Stimulated activated CD4-positive, alpha-beta T cell treated with anti-CD3 and anti-CD28 coated beads, Interleukin-12 subunit alpha, Interleukin-12 subunit beta, amount 100 ng/mL, for 48 hours (primary cell): ENCODE measurements at places on chromosomes 5 and 9.

- DNase-seq: no peak
These were observed 40.9 kb downstream of the VLDLR start for GRCh38 chr9:2662496-2662895.

DNA sequence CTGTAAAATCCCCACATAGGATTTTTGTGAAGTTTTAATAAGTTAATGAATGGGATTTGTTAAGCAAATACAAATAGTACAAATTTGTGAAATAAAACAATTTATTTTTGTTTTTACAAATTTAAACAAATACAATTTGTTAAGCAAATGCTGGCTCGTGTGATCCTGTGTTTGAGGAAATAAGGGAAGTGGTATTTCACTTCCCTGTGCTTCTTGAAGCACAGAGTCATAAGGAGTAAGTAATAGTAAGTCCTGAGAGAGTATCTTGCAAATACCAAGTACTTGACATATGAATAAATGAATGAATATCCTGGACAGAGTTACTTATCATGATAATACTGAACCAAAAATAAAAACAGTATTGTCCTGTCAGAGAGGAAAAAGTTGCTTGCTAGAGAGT, 9.1 kb downstream of the SMIM3 start:
- DNase-seq: no peak

- no peak for DNase-seq
These were observed 3.3 kb downstream of the HK3 start for GRCh38 chr5:176895831-176896230.

DNA sequence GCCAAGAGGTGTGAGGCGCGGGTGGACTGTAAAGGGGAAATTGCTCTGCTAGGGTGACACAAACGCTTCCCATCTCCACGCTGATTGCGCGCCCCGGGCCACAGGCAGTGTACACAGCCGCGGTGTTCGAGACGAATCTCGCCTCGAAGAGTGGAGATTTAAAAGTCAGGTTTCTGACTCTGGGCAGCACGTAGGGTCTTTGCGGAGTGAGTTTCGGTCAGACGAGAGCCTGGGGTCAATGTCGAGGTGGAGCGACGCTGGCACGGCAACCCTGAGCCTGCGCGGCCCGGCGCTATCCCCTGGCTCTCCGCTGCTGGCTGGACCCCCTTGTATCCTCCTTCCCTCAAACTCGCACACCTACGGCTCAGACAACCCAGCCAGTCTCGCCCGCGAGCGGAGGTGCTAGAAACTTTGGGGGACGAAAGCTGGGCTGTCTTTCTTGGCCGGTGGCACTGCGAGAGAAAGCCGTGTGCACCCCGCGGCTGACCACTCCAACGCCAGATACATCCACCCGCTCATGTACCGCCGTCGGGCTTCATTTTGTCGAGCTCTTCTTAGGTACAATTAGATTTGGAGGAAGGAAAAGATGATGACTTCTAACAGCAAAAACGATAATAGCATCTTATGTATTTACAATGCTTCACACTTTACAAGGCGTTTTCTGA, 5.4 kb upstream of the FOXB2 start:
- no peak for DNase-seq

DNA sequence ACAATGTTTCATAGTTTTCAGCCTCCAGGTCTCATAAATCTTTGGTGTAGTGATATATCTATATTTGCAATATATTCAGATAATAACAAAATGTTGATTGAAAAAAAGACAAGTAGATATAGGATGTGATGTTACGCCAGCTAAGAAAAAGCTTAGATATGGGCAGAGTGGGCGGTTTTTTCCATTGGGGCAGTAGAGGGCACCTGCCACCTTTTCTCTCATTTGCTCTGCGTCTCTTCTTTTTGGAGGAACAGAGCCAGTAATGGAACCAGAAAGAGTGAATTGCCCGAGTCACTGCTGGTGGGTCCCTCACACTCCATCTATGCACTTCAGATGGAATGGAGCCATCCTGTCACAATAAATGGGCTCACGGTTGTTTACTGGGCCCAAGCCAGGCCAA, 62.1 kb upstream of the FANCC start:
- DNase-seq: no peak

- no peak for DNase-seq
These were observed 5.3 kb downstream of the LHX3 start for GRCh38 chr9:136199391-136200288.

GRCh38 chr9:36870960-36871359, 163.1 kb downstream of the PAX5 start:
- DNase-seq: no peak

DNA sequence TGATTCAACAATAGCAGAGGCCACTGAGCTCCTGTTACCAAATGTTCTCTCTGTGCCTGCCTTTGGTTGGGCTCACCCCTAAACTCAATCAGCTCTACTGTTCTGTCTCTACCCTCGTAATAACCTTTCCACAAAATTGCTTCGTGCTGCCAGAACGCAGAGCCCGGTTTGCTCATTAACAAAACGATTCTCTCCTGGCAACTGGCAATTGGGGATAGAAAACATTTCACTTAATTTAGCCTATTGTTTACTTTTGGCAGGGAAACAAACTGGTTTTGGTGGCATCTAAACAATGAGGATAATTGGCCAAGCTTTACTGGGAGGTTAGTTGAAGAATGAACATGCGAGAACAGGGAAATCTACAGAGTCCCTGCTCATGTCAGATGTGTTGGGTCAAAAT, 56.6 kb downstream of the SLC28A3 start:
- no peak for DNase-seq

- DNase-seq: no peak
These were observed 26.3 kb downstream of the NR3C1 start for GRCh38 chr5:143376911-143377813.

DNA sequence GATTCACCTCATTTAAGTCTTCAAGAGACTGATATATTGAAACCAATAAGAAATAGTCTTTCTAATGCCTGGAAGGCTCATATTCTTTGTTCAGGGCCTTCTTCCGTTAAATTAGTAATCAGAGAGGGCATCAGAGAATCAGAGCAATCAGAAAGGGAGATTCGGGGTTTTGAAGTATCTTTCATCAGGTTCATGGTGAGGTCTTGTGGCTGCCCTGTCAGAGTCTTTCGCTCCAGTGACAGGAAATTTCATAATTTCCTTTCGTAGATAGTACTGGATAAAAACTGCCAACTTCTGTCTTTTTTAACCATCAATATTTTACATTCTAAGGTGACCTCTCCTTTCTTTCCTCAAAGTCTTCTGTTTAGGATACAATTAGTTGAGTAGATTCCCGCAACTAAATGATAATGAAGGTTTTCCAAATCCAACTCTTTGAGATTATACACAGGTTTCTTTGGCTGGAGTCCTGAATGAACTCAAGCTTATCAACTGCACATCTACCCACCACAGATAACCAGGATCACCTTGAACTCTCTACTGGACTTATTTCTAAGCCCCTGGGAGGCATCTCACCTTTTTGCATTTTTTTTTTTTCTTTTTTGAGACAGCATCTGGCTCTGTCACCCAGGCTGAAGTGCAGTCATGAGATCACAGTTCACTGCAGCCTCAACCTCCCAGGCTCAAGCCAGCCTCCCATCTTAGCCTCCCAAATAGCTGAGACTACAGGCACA, 5.5 kb downstream of the IL31RA start:
- no peak for DNase-seq

GRCh38 chr5:159549046-159549445, 218.8 kb upstream of the IL12B start:
- DNase-seq: no peak

DNA sequence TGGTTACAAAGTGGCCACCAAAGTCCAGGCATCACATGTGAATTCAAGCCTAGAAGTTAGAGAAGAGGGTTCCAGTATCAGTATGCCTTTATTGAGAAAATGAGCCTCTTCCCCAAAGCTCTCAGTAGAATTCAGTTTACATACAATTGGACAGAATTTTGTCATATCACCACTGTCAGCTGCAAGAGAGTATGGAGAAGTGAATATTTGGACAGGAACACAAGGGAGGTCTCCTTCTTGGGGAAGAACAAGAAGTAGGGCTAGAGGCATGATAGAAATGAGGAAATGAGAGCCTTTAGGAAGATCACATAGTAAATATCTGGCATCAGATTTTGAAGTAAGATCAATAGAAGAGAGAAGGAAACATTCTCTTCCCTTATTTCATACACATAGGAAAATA, 27.8 kb upstream of the VLDLR start:
- no peak for DNase-seq

- DNase-seq: no peak
These were observed 3.5 kb downstream of the ABITRAM start for GRCh38 chr9:108937561-108938305.

DNA sequence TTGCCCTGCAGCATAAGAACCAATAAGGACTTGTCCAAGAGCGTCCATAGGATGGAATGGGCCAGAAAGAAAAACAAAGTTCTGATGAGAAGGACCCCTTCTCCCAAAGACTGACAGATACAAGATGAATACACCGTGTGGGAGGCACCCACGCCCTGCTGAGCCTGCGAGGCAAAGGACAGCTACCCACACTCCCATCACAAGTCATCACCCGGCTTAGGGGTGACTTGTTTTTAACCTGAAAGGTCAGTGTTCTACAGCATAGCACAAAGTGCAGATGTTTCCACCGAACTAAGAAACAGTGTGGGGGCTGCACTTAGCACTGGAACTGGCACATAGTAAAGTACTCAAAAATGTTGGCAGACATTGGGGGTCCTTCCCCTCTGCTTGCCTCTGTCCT, 13.9 kb downstream of the TNIP1 start:
- no peak for DNase-seq

GRCh38 chr5:144206141-144206540, 35.5 kb downstream of the KCTD16 start:
- no peak for DNase-seq

- no peak for DNase-seq
These were observed 75.6 kb downstream of the USP20 start for GRCh38 chr9:129910628-129911567.

- DNase-seq: no peak
These were observed 1.8 kb downstream of the BNC2 start for GRCh38 chr9:16868701-16869100.

- no peak for DNase-seq
These were observed 63.7 kb upstream of the ANGPTL2 start for GRCh38 chr9:127185931-127186781.

DNA sequence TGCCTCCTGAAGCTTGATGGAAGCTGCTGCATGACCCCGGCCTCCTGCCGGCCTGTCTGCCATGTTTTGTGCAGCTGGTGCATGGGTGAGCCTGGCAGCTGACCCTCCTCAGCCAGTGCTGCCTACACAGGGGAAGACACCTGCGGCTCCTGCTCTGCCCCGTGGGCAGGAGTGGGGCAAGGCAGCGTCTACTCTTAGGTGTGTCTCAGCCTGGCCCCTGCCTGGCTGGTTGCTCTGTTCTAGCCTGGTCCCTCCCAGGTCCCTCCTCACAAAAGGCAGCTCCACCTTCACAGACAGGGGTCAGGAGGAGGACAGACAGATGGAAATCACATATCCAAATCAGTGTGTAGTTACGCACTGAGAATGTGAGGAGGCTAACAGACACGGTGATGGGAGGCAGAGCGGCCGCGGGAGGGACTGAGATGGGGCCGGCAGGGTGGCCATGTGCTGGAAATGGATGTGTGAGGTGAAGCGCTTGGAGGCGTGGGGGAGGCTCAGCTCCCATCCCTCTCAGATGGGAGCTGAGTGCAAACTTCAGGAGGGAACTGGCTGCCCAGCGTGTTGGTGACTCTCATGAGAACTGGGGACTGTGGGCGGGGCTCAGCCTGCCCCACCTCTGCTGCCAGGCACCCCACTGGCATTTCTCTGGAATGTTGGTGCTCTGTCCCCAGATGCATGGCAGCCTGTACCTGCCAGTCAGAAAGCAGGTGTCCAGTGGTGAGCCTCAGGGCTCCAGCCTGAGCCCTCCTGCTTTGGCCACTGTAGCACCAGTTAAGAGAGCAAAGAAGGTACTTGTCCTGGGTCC, 43.4 kb downstream of the PPARGC1B start:
- DNase-seq: no peak

GRCh38 chr5:134038138-134038537, 33.4 kb upstream of the VDAC1 start:
- DNase-seq: no peak

DNA sequence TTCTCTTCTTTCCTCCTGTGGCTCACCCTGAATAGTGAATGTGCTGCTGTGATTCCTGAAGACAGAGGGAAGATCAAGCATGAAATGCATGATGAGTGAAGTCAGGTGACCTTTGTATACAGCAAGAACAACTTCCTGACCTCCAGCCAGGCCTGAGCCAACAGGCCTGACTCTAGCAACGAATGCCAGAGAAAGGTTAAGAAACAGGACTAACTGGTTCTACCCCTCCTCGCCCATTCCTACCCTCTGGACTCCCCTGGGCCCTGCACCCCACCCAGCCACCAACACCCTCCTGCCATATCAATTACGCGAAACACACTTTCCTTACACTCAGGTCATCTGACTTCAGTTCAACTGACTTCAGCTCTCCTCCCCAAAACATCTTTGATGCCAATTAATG, 4.9 kb downstream of the SUSD1 start:
- DNase-seq: no peak

- DNase-seq: no peak
These were observed 66.0 kb downstream of the HMCN2 start for GRCh38 chr9:130331573-130331972.

GRCh38 chr9:106890608-106891007, 27.6 kb downstream of the ZNF462 start:
- DNase-seq: no peak

GRCh38 chr5:5793242-5794117, 371.0 kb downstream of the ICE1 start:
- DNase-seq: no peak

- no peak for DNase-seq
These were observed 495.1 kb downstream of the CDH18 start for GRCh38 chr5:19492861-19493260.

DNA sequence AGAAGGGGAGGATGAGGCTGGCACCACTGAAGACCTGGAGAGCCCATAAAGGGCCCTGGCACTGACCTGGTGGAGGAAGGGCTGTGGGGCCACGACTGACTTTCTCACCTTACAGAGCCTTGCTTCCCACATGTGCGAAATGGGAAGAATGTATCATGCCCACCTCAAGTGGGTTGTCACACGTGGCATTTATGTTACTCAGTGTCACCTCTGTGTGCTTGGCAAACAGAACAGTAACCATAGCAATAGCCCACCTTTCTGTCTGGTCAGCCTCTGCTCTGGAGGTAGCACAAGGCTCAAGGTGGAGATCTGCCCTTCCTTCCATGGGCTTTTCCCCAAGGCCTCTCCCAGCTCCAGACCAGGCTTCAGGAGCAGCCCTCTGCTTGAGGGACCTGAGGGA, 16.7 kb downstream of the TCF7 start:
- no peak for DNase-seq

GRCh38 chr5:143055596-143056338, 285.6 kb downstream of the ARHGAP26 start:
- DNase-seq: no peak

DNA sequence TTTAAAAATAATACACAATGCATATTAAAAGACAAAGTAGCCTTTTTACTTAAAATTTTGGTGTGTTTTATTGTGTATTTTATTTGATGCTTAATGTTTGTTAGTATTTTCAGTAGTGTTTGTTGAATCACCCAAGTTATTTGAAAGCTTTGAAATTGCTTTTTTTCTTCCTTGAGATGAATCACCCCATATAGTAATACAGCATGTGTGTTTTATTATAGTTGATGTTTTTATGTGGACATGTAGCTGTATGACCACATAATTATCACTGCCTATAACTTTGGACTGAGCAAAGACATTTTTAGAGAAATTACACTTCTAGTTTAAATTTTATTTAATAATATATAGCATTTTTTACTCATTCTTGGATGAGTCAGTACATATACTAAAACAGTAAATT, 18.0 kb downstream of the FAM174A start:
- DNase-seq: no peak

- no peak for DNase-seq
These were observed 76.8 kb downstream of the MVB12B start for GRCh38 chr9:126403397-126403796.
